ENCODE measurements at places on chromosomes 4 and X.

GRCh38 chrX:119899125-119899524 lies 3.4 kb downstream of the AKAP14 start:
- no peak for DNase-seq

DNA sequence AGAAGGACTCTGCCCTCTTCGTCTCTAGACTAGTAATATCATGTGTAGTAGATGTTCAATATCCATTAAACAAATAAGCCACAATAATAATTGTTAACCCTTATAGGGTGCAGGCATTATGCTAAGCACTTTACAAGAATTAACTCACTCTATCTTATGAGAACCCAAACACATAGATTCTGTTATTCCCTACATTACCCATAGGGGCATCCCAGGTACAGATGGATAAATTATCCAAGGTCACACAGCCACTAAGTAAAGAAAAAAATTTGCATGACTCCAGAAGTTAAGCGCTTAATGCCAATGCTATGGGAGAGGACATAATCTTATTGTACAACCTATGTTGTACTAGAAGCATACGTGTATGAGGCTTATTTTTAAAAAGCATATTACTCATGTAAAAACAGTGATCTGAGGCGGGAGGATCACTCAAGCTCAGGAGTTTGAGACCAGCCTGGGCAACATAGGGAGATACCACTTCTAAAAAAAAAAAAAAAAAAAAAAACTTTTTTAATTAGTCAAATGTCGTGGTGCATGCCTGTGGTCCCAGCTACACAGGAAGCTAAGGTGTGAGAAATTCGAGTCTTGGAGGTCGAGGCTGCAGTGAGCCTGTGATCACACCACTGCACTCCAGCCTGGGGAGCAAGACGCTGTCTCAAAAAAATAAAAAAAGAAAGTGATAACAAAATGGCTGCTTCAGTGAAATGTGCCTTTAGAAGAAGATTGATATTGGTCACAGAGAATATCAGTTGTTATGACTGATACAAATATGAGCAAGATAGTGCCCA lies 13.6 kb downstream of the LDB2 start:
- DNase-seq, result no peak

DNA sequence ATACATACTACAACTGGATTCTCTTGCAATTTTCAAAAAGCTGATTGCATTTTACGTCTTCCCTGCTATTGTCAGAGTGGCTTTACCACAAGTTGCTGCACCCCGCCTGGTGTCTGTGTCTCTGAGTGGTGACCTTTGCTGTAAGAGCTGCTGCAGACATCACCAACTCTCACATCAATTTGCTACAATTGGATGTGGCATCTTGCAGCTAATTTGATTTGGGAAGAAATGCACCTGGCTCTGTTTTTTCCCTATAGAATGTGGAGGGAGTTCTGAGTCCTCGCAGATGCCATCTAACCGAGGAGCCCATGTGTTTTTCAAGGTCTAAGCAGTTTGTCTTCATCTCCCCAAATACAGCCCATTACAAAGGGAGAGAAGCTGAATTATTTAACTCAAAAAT lies 73.8 kb upstream of the PHOX2B start:
- no peak for DNase-seq

- DNase-seq, result no peak
Observed at GRCh38 chrX:100829730-100830129, 9.5 kb downstream of the CSTF2 start.

DNA sequence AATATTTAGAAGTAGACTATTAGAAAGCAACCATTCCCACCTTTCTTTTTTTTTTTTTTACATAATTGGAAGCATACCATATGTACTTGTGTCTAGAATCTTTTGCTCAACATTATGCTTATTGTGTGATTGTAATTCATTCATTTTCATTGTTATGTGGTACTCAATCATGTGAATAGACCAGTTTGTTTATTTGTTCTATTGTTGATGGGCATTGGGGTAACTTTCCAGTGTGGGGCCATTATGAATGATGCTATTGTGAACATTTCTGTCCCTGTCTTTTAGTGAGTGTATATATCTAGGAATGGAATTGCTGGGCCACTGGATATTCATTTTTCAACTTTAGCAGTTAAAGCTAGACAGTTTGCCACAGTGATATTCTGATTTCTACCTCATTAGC lies 62.5 kb upstream of the MCUB start:
- DNase-seq, result no peak

DNA sequence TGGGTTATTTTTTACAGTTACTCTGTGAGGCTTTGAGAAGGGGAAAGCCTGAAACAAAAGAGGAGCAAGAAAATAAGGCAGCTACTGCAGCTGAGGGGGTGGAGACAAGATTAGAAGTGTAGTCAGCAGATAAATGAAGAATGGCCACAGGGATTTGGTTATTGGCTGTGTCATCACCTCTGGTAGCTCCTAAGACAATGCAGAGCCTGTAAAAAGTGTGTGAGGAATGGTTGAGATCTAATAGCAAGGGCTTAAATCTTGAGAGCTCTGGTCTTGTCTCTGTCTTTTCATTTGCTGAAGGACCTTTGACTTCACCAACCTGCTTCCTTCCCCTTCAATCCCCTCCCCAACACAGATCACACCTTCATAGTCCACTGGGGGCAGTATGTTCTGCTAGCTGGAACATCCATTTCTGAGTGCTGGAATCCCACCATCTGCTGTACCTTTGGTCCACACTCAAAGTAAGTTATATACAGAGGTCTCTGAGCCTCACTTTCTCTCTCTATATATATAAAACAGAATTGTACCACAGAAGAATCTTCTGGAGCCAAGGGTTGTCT lies 213.7 kb upstream of the ZIC3 start:
- DNase-seq, result no peak

GRCh38 chr4:119233191-119233590 lies 20.7 kb downstream of the USP53 start:
- DNase-seq, result no peak

DNA sequence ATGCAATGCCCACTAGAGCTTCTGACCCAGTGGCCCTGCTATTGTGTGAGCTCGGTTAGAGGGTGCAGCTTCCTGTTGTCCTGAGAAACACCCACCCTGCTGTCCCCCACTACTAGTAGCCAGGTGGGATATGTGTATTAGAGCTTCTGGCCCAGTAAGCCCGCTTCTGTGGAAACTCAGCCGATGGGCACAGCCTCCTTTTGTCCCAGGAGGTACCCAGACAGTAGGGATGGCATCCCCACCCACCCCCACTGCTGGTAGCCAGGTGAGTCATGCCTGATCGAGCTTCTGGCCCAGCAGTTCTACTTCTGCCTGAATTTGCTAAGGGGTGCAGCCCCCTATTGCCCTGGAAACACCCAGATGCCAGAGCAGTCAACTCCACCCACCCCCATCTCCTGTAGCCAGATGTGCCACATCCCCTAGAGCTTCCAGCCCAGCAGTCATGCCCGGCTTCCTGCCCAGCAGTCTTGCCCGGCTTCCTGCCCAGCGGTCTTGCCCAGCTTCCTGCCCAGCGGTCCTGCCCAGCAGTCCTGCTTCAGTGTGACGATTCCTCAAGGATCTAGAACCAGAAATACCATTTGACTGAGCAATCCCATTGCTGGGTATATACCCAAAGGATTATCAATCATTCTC lies 162.7 kb upstream of the KLF8 start:
- DNase-seq, result no peak

DNA sequence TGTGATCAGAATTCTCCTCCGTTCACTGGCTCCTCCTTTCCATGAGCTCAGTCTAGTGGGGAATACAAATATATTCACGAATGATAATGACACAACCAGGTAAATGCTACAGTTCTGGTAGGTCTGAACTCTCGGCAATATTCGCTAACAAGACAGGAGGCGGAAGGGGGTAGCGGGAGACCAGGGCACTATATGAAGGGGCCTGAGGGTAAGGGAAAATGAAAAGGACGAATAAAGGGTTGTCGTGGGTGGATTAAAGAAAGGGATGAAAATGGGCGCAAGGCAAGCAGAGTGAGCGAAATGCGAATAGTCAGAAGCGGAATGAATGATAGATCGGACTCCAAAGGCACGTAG lies 743 bp downstream of the NKAP start:
- no peak for DNase-seq

DNA sequence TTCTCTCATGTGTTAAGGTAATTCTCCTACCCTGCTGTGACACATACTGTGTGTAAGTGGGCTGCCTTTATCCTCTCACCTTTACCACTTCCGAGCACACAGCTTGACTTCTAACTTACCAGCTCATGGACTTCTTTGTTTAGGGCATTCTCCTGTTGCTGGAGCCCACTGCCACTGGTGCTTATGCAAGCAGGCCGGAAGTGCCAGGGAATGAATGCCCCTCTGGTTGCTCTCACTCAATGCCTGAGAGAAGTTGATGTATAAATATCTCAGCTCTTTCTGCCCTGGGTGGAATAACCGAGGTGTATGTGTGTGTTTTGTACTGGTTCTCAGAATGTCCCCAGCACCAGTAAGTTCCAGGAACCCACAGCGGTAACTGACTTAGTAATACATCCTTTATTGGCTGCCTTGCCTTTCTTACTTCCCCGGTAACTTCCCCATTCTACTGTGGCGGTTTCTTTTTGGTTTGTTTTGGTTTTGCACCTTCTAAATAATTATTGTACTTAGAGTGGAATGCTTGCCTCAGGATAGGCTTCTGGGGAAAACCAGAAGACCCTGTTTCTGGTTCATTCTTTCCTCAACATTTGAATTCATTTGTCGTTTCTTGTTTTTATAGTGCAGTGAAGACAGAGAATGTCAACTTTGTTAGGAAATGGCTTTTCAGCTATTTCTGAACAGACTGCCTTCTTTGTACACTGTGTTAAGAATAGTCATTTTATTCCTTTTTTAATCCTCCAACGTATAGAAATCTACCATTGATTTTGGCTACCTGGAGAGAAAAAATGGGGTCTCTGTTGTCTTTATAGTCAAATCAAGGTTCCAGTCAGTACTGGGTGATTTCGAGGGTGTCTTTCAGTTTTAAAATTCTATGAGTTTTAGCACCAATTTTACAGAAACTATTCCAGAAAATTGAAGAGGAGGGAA lies 45.4 kb downstream of the CXorf58 start:
- peak; percentile 80 for DNase-seq

DNA sequence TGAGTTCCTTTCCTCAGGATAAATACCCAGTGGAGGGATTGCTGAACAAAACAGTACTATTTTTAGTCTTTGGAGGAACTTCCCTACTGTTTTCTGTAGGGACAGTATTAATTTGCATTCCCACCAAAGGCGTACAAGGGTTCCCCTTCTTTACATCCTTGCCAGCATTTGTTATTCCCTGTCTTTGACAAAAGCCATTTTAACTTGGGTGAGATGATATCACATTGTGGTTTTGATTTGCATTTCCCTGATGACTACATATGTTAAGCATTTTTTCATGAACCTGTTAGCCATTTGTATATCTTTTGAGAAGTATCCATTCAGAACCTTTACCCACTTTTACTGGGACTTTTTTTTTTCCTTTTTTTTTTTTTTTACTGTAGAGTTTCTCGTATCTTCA lies 126.2 kb upstream of the ANXA10 start:
- DNase-seq, result no peak

All from T-helper 2 cell (primary cell).